T-helper 1 cell (primary cell): ENCODE measurements at places on chromosomes 6 and 20.

DNA sequence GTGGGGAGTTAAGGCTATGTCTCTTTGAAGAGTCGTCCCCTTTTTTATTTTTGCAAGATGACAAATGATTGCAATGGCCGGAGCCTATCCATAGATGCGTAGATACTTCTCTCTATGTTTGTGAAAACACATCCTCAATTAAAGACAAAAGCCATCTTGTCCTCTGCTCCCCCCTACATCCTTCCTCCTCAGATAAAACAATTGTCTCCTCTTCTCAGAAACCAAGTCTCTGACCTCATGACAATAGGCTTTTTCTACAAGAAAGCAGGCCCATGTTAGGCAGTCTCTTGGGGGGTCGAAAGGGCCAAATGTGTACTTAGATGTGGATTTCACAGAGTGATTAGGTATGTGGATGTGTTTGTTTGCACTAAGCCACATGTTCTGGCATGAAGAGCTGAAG is 51.1 kb upstream of the SSTR4 start:
- DNase-seq, result no peak

- no peak for DNase-seq
Observed at GRCh38 chr6:12039540-12040459, 27.7 kb downstream of the HIVEP1 start.

GRCh38 chr6:30887901-30888815 is 3.8 kb downstream of the DDR1 start:
- DNase-seq, result no peak

- no peak for DNase-seq
Observed at GRCh38 chr20:1807394-1807793, 87.8 kb upstream of the SIRPA start.

DNA sequence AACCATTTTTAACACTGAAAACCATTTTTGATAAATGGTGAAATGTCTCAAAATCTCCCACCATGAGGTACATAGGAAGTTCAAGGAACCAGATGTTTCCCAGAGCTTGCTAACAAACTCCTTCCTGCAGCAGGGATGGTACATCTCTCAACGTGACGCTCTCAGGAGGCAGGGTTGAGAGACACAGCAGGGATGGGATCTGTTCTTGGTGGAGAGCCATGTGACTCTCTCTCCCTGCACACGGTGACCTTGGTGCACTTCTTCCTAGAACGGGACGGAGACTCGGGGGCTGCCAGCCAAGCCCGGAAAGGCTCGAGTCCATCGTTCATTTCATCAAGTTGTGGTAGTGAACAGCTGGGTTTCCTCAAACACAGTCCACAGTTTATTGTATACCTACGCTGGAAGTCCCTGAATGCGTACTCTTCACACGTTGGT is 94.2 kb downstream of the FAM50B start:
- DNase-seq, result no peak

GRCh38 chr6:169938731-169939130 is 187.3 kb downstream of the ERMARD start:
- DNase-seq, result no peak
